ENCODE measurements at places on chromosomes 6 and 20.

- no peak for DNase-seq
Measured at GRCh38 chr20:5195655-5196054, 68.8 kb downstream of the CDS2 start.

GRCh38 chr20:12860619-12861247 is 148.0 kb upstream of the SPTLC3 start:
- DNase-seq = no peak

- no peak for DNase-seq
Measured at GRCh38 chr6:32424589-32425300, 14.9 kb upstream of the HLA-DRA start.

- DNase-seq = peak; percentile 33
Measured at GRCh38 chr6:25279748-25280343, 672 bp downstream of the CARMIL1 start.

DNA sequence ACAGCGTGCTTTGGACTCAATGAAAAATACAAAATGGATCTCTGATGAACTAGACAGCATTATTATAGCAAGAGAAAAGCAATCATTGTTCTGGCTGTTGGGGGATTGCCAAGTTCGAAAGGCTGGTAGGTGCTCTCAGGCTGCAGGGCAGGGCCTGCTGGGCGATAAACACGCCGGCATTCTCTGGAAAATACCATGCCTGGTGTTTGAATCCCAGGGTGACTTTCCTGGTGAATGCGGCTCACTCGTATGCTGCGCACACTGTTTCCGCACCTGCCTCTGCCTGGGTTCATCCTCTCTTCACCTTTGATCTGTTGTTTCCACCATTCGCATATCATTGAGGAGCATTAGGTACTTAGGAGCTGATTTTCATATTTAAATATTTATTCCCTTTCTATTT is 37.4 kb downstream of the GCNT2 start:
- no peak for DNase-seq

- no peak for DNase-seq
Measured at GRCh38 chr6:15507221-15507620, 155.6 kb downstream of the DTNBP1 start.

DNA sequence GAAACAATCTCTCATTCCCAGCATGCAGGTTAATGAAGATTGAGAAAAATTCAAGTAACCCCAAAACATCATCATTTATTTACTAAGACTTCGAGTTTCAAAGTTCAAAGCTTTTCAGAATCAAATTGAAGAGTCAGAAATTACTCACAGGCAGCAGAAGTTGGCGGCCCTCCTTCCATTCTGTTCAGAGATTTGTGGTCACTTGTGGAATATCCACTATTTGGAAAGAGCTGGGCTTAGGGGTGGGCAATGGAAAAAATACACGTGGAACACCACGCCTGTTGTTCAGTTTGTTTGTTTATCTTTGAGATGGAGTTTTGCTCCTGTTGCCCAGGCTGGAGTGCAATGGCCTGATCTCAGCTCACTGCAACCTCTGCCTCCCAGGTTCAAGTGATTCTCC is 108.6 kb upstream of the NAA20 start:
- no peak for DNase-seq

- DNase-seq = no peak
Measured at GRCh38 chr20:51573576-51574243, 31.2 kb upstream of the NFATC2 start.

DNA sequence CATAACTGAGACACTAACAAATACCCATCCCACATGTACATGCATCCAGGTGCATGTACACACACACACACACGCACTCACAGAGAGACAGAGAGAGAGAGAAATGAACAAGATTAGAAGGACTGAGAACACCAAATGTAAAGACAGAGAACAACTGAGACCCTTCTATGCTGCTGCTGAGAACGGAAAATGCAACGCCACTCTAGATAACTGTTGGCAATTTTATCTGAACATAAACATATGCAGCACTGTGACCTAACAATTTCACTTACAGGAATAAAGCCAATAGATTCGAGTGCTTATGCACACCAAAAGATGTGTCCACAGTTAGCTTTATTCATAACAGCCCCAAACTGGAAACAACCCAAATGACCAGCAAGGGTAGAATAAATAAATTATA is 103.8 kb upstream of the LY86 start:
- DNase-seq = no peak

DNA sequence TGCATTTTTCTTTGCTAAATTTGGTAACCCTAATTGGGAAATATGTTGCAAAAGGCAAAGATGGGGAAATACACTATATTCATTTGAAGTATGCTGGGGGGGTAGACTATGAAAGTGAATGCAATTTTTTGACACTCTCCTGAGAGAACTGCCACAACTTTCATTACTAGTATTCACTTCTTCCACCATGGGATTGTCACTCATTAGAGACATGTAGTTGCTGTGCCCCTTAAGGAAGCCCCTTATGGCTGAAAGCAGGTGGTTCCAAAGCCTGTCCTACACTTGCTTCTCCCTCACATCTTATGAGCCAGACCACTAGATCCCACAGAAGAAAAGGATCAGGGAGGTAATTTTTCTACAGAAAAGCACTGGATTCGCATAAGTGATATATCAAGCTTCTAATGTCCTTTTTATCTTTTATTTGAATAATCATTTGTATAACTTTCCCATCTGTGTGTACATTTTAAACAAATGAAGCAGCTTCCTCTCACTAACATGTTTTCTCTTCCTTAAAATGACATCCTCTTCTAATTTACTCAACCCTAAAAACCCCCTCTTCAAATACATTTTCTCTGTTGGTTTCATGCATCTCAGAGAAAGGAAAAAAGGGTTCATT is 83.8 kb downstream of the GCLC start:
- no peak for DNase-seq

DNA sequence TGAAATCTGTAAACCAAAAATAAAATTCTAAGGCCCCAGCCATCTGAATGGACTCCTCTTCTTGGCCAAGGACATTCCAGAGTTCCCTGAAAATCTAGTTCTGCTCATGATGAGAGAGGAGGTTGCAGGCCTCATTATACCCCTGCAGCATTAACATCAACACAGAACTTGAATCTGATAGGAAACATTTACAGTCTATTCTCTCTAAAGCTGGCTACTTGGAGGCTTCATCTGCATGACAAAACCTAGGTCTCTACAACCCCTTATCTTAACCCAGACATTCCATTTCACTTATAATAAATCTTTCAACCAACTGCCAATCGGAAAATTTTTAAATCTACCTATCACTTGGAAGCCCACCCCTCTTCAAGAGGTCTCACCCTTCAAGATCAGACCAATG is 15.7 kb downstream of the RTN4IP1 start:
- DNase-seq = no peak

DNA sequence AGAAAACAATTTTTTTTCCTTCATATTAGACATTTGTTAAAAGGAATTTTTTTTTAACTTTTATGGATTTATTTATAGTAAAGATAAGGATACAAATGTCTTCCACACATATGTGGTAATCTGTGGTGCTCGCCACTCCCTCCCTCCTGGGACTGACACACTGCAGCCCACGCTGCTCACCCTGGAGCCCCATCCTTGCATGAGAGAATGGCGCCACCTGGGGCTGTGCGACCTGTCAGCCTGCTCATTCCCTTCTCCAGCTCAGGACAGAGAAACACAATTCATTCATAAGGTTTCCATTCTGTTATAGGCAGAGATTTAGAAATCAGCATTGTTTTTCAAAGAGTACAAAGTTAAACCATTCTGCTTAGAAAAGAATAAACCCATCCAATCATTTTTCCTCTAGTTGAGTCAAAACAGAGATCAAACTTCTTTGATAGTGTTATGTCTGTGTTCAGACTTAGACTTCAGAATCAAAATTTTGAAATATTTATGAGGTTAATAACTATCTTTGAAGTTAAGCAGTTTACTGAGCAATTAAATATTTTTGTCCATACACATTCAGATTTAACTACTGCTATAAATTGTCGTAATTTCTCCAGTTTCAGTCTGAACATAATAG is 42.8 kb upstream of the DYNLRB1 start:
- DNase-seq = peak; percentile 44

DNA sequence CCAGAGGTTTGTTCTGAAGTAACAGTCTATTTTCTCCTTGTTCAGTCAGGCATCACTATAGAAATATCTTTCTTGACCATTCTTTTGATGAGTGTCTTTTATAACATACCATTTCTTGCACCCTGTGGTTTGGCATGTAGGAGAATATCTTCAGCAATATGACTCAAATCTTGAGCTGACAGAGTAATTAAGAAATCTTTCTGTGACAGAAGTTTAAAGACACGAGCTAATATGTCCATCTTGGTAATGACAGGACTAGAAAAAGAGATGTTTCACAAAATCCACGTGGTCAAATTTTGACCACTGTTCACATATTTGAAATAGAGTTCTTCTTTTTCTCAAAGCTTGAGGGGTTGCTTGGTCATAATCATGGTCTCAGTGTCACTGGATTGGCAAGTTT is 149.9 kb downstream of the MYB start:
- no peak for DNase-seq

GRCh38 chr20:25476106-25477013 is 68.9 kb downstream of the GINS1 start:
- DNase-seq = no peak

DNA sequence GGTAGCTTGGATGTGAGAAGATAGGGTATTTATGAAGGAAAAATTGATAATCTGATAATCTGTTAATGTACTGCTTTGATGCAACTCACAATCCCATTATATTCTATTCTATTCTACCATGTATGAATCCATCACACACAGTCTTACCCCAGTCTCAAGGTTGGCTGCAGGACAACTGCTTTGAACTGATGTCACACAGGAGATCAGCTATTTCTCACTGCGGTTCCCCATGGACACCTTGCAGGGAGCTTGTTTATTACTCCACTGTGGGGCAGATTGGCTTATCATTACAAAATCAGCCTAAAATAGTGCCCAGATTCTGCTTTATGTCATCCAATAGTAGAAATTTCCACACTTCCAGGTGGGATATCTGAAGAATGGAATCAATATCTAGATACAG is 61.0 kb upstream of the HS3ST5 start:
- no peak for DNase-seq

DNA sequence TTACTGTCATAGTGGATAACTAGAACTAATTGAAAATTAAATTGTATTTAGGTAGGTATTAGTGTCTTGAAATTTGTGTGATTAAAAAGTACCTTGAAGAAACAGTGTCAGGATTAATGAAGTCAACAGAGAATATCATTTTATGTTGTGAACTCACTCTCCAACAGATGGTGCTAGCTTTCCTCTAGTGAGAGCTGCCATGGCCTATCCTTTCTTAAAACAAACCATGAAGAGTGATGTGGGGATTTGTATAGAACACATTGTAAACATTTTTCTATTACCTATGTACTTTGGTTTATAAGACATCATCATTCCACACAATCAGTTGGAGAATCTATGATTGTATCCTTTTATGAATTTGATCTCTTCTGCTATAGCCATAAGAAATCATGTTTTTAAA is 4.8 kb upstream of the SRSF12 start:
- DNase-seq = peak; percentile 53

- DNase-seq = no peak
Measured at GRCh38 chr6:110511401-110511800, 35.0 kb upstream of the SLC22A16 start.

GRCh38 chr20:50561379-50562078 is 51.3 kb downstream of the PTPN1 start:
- peak; percentile 89 for DNase-seq

DNA sequence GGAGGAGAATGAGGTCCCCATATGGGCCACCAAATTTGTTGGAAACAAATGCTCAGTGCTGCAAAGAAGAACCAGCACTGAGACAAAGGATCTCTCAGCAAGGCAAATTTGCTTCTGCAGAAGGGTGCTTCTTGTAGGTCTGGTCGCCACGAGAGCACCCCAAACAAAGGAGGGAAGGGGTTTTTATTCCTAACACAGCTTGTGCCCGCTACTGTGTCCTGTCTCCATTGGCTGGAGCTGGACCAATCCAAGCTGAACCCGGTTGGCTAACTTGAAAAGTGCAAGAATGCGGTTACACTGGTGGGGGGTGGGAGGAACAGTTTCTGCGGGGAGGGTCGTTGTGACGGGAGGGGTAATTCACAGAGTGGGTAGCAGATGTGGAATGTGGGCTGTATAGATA is 54.1 kb upstream of the TULP1 start:
- no peak for DNase-seq

- DNase-seq = peak; percentile 63
Measured at GRCh38 chr6:127554435-127555006, 22.5 kb upstream of the C6orf58 start.

- no peak for DNase-seq
Measured at GRCh38 chr6:21902628-21903169, 309.1 kb downstream of the SOX4 start.

GRCh38 chr6:159984268-159984786 is 15.4 kb downstream of the IGF2R start:
- DNase-seq = no peak

DNA sequence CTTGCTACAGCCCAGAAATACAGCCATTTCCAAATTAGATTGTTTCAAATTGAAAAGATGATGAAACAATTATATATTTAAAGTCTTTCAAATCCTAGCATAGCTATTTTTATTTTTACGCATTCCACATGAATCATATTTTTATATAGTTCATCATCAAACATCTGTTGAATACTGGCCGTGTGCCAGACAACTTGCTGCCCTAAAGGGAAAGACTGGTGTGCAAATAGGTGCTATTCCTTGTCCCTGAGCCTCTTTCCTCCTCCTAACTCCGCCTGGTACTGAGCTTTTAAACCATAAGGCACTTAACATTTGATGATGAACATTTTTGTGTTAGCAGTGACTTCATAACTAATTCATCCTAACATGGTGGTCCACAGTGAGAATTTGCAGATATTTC is 18.7 kb upstream of the PLCG1 start:
- DNase-seq = no peak

- no peak for DNase-seq
Measured at GRCh38 chr6:56073315-56073714, 174.1 kb downstream of the COL21A1 start.

DNA sequence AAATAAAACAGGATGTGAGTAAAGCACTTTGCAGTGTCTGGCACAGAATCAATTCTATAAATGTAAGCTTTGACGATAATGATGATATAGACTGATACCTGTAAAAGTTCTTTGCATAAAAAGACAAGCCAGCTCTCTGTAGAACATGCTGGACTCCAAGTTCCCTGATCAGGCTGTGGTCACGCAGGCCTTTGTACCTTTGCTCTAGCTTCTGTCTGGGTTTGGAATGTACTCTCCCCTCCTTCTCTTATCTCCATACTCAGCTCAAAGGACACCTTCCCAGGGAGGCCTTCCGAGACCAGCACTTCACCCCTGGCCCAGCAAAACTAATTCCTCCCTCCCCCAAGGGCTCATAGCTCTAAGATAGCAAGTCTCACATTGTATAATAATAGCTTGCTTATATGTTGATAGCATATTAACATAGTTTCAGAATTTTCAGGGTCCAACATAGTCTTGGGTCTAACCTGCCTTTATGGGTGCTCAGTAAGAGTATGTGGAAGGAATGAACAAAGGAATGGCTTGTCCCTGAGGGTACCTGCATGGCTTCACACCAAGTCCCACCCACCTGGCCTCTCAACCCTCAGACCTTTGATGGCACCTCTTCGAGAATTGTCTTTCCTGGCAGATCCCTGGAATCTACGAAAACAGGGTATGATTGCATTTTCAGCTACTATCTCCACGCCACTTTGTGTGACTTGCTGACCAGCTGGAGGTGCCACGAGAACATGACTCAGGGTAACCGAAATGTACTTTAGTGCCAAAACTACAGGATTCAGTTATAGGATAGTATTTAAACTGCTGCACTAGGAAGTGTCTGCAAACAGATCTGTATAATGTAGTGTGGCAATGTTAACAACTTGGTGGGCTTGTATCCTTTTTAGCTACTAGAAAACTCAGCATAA is 41.7 kb upstream of the PIM1 start:
- DNase-seq = no peak

Data from ACHN (cell line).